A549 treated with CORT108297 at 1 μM for 4 hours (cell line): ENCODE measurements at places on chromosomes 13 and 19. TPM values are rescaled to one million over a fixed set of nuclear protein-coding genes. Genes with fewer than 3 reads are reported as not detected.

The SPRY2 gene
- 10.3 to 13.0 TPM (median 12.3 TPM) in 5 replicates for total RNA-seq

The C19orf25 gene
- 10.8 to 22.9 TPM (median 20.5 TPM) in 5 replicates for total RNA-seq

The ZNF44 gene
- total RNA-seq, result 0.36 to 1.1 TPM (median 0.61 TPM) in 5 replicates

The CEACAM21 gene
- not detected in 5 replicates for total RNA-seq

The GRK1 gene
- not detected in 5 replicates for total RNA-seq
